CD4-positive, alpha-beta T cell treated with Interleukin-1 beta for 1 hour (primary cell): ENCODE measurements at places on chromosomes 13 and 19.
A peak's percentile ranks its signal among the peaks of the same experiment; 100 is the strongest.

- no peak for DNase-seq
These were observed 504.6 kb upstream of the KLHL1 start for GRCh38 chr13:70612881-70613280.

DNA sequence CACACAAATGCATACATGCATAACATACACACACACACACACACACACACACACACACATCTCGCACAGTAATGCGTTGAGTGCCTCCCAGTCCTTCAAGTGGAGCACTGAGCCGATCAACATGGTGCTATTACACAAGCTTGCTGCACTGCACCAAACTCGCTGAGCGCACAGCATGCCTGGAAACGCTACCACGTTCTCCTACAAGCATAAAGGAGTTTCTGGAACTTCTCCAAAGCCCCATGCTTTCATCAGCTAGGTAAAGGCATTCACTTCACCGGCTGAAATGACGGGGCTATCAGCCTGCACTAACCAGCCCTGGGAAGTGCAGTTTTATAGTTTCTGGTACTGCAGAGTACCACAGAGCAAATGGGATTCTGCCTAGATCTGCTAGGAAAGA, 92.7 kb downstream of the FGF14 start:
- no peak for DNase-seq

DNA sequence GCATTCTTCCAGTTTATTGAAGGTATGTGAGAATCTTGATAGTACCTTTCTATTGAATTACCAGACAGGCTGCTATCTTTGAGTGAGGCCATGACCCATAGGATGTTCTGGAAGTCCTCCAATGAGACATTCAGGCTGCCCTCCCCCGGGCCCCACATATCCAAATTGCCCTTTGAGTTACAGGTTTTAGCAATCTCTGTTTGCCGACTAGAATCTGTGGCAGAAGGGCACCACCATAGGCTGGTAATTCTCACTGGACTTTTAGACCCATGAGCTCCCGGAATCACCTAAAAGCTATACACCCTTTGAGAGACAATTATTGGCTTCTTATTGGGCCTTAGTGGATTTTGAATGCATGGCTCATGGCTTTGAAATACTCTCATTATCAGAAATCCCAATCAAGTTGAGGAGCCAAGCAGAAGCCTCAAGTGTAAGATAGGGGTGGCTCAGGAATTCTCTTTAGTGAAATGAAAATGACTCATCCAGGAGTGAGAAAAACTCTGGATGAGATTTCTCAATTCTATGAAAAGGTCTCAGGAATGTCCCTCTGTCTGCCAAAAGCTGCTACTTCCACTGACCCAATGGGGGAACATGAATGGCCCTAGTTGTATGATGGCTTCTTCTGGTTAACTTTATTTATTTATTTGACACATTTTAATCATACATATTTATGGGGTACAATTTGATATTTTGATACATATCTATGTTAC, 172.1 kb upstream of the CSNK1A1L start:
- DNase-seq: no peak

DNA sequence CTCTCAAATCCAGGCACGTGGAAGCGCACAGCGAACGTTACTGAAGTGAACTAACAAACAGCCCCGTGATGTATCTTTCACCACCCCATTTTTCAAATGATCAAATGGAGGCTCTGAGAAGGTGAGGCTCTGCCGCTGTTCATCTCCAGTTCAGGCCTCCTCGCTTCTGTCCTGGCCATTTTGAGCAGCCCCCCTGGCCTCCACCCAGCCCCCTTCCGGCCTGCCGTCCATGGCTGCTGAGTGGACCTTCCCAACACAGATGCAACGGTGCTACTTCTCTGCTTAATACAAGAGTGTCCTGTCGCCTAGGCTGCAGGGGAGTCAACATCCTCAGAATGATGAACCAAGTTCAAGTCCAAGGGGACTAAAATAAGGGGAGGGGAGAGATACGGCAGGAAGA, 9.7 kb downstream of the SYDE1 start:
- DNase-seq: no peak

DNA sequence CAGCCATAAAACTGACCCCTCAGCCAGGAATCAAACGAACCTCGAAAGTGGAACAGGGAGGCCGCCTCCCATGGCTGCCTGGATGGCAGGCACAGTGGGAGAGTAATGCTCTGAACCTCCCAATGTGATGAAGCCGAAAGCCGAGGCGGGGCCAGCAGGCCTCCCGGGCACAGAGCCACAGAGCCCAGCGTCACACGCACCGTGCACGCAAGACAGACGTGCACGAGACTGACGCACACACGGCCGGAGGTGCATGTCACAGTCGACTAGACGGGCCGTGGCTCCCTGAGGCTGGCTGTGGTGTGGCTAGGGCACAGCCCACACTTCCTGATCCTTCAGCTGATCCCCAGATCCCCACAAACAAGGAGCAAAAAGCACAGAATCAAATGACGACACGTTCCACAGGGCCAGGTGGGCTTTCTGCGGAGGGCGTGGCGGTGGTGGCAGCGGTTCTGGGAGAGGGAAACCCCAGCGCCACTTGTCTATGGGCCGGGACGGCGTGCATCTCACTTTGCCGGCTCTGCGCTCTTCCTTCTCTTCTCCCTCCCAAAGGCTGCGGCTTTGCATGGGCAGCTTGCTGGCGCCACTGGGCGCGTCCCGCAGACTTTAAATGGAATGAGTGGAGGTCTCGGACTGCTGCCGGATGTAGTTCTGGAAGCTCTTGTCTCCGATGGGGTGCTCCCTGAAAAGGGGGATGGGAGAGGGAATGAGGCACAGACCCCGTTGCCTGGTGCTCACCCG, 5.0 kb upstream of the C13orf46 start:
- DNase-seq: no peak

GRCh38 chr19:33781996-33782395, 14.7 kb upstream of the KCTD15 start:
- DNase-seq: no peak

- DNase-seq: peak; percentile 80
These were observed 1.7 kb downstream of the GTF3A start for GRCh38 chr13:27425918-27426630.

DNA sequence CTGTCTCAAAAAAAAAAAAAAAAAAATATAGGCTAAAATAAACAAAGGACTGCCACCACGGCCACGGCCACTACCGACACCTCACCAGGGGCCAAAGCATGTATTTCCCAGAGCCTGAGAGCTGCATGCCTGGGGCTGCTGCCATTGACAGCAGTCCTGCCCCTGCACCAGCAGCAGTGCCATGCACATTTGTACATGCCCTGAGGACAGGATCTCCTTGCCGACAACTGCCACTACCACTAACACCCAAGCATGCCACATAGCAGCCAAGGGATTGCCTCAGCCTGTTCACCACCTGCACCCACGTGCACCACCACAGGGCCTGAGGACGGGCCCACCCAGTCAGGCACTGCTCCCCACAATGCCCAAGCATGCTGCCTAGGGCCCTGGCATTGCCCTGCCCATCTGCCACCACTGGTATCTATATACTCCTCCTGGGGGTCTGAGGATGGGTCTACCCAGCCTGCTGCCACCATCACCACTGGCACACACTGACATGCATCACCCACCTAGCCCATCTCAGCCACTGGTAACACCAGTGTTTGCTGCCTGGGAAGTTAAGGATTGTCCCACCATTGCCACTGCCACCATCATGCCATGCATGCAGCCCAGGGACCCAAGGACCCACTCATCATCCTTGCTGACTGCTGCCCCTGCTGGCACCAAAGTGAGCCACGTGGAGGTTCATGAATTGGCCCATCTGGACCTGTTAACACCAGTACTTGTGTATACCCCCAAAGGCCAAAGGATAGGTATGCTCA, 10.6 kb upstream of the NUP62 start:
- no peak for DNase-seq

DNA sequence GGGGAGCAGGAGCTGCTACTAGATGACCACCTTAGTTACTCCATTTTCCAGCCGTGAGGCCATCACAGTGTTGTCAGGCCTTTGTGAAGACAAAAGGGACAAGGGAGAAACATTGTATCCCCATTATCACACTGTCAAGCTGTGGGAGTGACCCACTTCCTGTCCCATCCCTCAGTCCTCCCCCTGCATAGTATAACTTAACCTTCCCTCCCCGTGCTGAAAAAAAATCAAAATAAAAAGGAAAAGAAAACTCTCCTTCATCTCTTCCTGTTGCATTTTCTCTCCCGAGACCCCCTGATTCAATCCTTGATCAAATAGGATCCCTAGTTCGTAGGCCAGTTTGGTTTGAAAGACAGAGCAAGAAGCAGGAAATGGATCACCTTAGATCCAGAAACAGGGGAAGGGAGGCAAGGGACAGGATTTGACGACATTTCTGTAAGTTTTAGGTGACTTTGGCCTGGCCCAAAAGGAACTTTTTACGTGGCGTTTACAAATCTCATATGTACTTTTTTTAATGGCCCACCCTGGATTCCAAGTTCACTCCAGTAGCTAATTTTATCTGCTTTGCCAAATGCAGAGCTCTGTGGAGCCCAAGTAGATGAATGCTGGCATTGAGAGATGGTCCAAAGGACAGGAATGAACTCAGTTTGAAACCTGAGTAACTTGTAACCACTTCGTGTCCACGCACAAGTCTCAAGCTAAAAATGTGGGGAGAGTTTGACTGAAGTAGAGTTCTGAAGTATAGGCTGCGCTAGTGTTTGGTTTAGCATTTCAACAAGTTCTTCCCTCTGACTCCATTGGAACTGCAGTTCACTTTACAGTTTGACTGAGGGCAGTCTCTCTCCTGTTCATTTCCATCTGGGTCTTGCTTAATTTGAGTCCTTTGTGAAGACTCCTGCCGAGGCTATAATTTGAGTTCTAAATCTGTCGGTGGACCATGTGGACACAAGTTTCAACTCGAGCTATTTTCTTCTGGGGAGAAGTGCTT, 16.6 kb upstream of the GATAD2A start:
- DNase-seq: no peak

- no peak for DNase-seq
These were observed 60.0 kb downstream of the MLLT1 start for GRCh38 chr19:6219586-6220290.

DNA sequence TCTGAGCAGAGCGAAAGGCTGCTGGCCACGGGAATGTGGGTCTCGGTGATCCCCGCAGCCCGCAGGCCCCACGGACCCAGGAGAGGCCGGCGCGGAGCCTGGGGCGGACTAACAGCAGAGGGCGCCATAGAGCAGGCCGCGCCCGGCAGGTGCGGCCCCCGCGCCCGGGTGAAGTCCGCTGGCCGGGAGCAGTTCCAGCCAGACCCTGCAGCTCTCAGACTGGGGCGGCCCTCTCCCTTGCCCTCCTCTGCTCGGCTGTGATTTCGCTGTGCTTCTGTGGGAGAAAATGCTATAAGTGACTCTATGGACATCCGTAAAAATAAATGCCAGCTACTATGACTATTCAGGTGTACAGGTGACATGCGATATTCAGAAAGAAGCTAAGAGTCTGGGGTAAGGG, 37.7 kb downstream of the GSX1 start:
- DNase-seq: peak; percentile 43

GRCh38 chr19:42480335-42481095, 37.8 kb upstream of the CXCL17 start:
- no peak for DNase-seq

- DNase-seq: no peak
These were observed 6.1 kb upstream of the C13orf46 start for GRCh38 chr13:113979791-113980471.

GRCh38 chr13:18960637-18961227, 220.9 kb downstream of the TUBA3C start:
- no peak for DNase-seq

GRCh38 chr13:101942535-101943157, 459.2 kb downstream of the FGF14 start:
- no peak for DNase-seq

DNA sequence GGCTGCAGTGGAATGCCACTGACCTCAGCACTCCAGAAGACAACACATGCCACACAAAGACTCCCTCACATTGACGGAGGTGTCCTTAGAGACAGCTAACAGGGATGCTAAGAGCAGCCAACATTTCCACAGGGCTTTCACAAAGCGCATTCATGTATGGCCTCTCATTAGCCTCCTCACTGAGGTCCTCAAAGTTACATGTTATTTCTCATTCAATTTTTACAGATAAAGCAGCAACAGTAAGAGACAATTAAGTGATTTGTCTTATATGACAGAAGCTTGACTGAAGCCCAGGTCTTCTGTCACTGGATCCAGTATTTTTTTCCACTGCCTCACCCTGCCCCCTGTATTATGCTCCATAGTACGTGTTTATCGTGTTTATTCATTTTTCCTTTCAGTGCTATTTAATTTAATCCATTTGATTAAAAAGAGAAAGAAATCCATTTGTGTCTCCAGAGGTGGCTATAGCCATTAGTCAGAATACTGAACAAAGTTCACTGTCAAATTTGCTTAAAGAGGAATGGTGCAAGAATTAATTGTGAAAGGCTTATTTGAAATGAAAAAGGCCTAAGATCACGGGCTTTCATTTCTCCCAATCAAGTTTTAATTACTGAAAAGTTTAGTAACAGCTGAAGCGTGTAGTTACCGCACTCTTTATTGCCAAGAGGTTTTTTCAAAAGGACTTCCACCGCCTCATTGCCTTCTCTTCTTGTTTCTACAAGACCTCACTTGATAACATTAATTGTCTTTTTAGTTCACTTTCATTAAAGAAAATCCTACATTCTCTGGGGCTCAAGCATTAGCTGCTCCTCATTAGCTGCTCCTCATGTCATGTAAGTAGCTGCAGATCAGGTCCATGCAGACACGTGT, 115.0 kb downstream of the COG6 start:
- DNase-seq: no peak

DNA sequence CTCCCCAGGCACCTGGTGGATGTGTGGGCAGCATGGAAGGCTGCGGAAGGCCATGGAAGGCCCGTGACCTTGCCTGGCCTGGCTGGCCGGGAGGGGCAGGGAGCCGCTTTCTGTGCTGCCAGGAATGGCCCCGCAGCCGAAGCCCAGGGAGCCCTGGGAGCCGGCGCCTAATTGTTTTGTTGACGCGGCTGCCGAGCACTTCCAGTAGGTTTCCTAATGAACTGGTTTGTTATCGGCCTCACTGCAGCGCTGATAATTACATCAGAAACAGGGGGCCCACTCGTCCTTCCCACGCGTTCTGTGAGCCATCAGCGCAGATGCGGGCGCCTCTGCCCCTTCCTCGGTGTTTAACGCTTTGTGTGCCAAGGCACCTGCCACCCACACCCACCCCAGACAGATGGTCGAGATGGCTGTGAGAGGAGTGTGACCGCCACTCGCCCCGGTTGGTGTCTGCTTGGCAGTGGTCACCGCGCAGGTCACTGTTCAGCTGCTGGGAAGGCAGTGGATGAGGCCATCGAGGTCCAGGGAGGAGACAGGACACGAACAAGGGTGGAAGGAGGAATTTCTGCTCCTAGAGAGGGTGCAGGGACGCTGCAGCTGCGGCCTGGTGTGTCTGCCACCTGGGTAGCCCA, 124.5 kb downstream of the KDM4B start:
- no peak for DNase-seq

DNA sequence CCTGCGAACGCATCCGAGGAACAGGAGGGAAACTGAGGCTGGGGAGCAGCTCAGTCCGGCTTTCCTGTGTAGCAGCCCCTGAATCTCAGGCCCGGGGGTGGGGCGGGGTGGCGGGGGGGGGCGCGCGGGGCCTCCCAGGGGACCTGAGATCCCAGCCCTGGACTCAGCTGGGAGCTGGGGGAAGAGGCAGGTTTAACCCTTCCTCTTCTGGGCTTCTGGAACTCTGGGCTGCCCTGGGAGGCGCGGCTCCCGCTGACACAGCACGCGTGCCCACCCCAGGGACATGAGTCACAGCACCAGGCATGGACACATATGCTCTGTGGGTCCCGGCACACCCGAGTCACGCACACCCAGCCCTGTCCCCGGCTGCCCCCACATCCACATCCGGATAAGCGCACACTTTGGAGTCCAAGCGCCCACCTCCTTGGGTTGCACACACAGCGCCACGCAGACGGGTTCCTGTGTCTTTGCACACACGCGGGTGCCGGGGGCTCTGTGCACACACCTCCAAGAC, 3.5 kb upstream of the CIRBP start:
- DNase-seq: peak; percentile 63

- DNase-seq: no peak
These were observed 8.7 kb downstream of the FIZ1 start for GRCh38 chr19:55590617-55591016.
